Right lobe of liver (tissue), 6 donors: ENCODE measurements at places on chromosomes 16 and 17. TPM values are rescaled to one million over a fixed set of nuclear protein-coding genes. Genes with fewer than 3 reads are reported as not detected.

- no peak overlapping the region for H3K27ac ChIP-seq
- DNase-seq, result no peak
- H3K36me3 ChIP-seq, result no peaks in the 10 kb centered on the region
- H3K4me3 ChIP-seq, result no peak overlapping the region
These were observed 368.8 kb downstream of the SLC39A11 start for GRCh38 chr17:72723711-72724110.

DNA sequence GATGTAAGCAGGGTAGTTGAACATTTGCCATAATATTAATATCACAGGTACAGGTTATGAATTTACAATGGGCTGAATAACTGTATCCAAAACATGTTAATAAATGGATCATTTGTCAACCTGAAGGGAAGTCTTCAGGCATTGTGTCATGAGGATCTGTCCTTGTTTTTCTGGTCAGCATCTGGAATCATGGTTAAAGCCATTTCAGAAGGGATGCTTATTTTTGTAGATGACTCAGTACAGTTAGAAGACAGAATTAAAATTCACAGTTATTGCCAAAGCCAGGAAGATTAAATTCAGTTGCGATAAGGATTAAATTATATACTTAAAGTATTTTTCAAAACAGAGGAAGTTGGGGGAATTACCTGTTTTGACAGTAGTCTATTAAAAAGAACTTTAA, 8.0 kb downstream of the PSMD11 start:
- H3K4me1 ChIP-seq, result no peaks in the 10 kb centered on the region
- no peak overlapping the region for H3K27ac ChIP-seq
- no peak overlapping the region for H3K4me3 ChIP-seq
- H3K27me3 ChIP-seq, result no peaks in the 10 kb centered on the region
- H3K36me3 ChIP-seq, result peaks cover 92% of the 10 kb centered on the region

DNA sequence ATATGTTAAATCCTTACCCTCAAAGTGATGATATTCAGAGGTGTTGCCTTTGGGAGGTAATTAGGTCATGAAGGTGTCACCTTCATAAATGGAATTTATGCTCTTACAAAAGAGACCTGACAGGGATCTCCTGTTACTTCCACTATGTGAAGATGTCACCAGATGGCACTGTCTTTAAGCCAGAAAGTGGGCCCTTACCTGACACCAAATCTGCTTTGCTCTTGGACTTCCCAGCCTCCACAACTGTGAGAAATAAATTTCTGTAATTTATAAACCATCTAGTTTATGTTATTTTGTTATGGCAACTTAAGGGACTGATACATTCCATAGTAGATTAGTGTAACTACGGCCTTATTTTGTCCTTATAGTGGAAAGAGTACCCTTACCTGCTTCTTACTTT, 358.3 kb upstream of the SALL1 start:
- H3K4me1 ChIP-seq, result no peaks in the 10 kb centered on the region
- no peak overlapping the region for H3K27ac ChIP-seq
- H3K36me3 ChIP-seq, result no peaks in the 10 kb centered on the region
- H3K27me3 ChIP-seq, result no peaks in the 10 kb centered on the region
- H3K4me3 ChIP-seq, result no peak overlapping the region

DNA sequence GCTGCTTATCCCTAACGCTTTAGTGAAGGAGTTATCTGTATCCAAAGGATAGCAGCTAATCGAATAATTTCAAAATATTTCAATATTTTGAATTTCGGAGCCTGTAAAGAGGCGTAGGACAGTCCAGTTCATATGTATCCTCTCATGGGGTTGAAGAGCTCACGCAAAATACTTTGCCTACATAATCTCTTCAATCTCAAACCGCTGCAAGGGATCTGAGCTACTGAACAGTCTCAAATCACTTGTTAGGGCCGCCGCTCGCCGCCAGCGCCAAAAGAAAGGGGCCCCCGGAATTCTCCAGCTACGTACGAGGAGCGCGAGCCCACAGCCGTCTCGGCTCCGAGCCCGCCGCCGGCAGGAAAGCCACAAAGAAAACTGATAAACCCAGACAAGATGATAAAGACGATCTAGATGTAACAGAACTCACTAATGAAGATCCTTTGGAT, 601 bp upstream of the RFWD3 start:
- H3K4me3 ChIP-seq, result peak overlapping the region; percentile 68
- no peak for DNase-seq
- H3K27me3 ChIP-seq, result no peaks in the 10 kb centered on the region
- no peaks in the 10 kb centered on the region for H3K4me1 ChIP-seq
- peaks cover 19% of the 10 kb centered on the region for H3K36me3 ChIP-seq

DNA sequence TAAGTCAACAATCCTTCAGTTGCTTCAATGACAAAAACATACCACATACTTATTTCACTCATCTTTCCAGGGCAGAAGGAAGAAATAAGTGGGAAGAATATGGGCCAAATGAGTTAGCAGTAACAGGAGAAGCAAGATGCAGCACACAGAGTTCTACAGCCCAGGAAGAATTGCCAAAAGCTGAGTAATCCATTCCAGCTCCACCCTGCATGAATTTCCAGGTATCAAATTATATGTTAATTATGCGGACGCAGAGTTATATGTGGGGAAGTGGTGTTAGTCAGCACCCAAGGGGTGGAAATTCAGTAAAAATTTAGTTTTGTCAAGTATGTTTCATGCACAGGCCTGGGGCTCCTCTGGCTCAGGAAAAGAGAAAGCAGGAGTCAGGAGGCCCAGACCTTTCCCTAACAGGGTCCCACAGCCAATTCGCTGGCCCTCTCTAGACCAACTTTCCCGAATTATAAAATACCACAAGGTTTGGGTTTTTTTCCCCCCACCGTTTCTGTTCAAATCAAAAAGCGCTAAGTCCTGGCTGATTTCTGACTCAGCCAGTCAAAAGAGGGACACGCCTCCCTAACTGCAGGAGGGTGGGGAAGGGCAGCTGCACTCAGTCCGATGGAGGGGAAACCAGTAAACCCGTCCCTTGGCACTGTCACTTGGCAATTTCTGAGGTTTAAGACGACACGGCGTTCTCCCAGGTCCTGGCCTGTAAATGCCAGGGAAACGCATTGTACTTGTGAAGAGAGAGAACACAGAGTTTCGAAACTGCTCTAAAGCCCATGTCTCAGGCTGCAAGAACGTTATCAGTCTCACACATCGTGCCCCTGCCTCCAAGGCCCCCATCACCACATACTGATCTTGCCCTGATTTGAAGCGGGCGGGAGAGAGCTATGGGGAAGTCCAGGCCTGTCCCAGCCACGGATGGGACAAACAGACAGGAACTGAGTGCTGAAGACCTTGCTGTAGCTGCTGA, 58.1 kb downstream of the ZFHX3 start:
- H3K27ac ChIP-seq, result no peak overlapping the region
- no peaks in the 10 kb centered on the region for H3K27me3 ChIP-seq
- DNase-seq, result no peak
- H3K4me1 ChIP-seq, result no peaks in the 10 kb centered on the region
- H3K4me3 ChIP-seq, result no peak overlapping the region

DNA sequence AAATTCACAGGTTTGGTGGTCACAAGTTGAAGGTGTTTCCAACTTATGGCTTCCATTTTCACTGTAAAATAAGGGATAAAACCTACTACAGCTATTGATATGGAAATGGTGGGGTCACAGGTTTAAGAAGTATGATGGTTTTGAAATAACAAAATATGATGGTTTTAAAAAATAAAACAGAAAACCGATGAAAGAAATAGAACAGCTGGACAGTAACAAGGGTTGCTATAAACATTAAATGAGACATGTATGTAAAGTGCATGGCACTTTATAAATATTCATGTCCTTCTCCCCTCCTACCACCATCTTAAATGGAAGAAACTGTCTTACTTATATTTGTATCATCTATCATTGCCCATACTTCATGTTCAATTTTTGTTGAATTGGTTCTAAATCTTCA, 31.3 kb downstream of the ASPA start:
- no peak overlapping the region for H3K4me3 ChIP-seq
- H3K4me1 ChIP-seq, result no peaks in the 10 kb centered on the region
- H3K27ac ChIP-seq, result no peak overlapping the region
- no peaks in the 10 kb centered on the region for H3K27me3 ChIP-seq
- H3K36me3 ChIP-seq, result no peaks in the 10 kb centered on the region

DNA sequence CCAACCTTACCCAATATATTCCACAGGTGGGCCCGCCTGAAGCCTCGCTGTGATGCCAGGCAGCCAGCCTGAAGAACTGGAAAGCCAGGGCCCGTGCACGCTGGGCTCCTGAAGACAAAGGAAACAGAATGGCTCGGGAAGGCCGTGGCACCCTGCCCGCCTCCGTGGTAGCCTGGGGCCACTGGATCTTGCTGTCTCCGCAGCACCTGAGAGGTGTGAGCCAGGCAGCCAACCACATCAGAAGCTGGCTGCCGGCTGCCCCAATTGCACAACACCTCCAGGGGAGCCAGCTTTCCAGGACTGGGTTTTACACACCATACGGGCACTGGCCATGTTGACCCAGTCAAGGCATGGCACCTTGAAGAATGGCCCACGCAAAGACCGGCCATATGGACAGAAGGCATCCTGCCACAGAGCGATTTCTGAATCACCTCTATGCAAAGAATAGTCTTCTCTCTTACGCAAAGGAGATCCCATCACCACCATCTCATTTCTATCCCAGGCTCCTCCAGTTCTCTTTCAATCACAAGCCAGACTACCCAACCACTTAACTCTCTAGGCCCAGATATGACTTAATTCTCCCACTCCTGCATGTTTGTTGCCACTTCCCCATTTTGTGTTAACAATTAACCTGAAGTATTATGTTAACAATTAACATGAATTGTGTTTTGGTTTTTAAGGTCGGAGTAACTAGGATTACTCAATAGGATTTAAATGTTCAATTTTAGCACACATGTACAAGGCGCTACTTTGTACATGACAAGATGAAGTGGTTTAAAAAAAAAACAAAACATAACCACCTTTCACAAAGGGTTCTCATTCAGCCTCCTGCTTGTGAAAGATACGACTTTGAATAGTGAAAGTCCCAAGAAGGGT, 32.1 kb downstream of the ZFHX3 start:
- H3K4me3 ChIP-seq, result no peak overlapping the region
- peaks cover 12% of the 10 kb centered on the region for H3K4me1 ChIP-seq
- peak; percentile 73 for DNase-seq
- H3K27ac ChIP-seq, result peak overlapping the region; percentile 57

GRCh38 chr16:70648606-70649005, 2.2 kb downstream of the IL34 start:
- no peak overlapping the region for H3K4me3 ChIP-seq
- DNase-seq, result no peak
- H3K27ac ChIP-seq, result no peak overlapping the region
- H3K4me1 ChIP-seq, result peaks cover 1% of the 10 kb centered on the region
- H3K36me3 ChIP-seq, result no peaks in the 10 kb centered on the region

DNA sequence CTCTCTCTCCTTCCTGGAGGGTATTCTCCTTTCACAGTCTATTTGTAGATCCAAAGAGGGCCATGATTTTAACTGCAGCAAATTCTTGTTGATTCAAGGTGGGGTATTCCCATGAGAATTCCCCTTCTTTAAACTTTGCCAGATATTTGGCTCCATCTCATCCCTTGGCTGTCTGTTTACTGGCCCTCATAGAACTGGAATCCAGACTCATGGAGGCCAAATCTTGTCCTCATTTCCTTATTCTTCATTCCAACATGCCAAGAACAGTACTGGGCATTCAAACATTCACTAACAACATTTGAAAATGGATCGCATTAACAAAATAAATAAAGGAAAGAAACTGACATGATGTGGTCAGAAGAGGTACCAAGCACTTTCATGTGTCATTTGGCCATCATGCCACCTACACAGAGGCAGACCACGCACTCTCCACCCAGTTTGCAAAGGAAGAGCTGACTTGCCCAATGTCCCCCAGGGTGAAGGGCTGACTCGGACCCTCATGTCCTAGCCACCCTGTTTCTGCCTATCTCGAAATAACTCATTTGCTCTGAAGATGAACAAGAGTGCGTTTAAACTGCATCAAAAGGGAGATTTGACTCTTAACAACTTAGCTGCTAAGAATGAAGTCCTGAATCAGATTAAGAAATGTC, 23.1 kb upstream of the SLC35B1 start:
- peaks cover 14% of the 10 kb centered on the region for H3K4me1 ChIP-seq
- peak overlapping the region; percentile 60 for H3K27ac ChIP-seq
- no peak for DNase-seq
- H3K27me3 ChIP-seq, result no peaks in the 10 kb centered on the region
- no peaks in the 10 kb centered on the region for H3K36me3 ChIP-seq
- no peak overlapping the region for H3K4me3 ChIP-seq

- no peaks in the 10 kb centered on the region for H3K4me1 ChIP-seq
- no peak overlapping the region for H3K4me3 ChIP-seq
- no peak overlapping the region for H3K27ac ChIP-seq
- H3K27me3 ChIP-seq, result no peaks in the 10 kb centered on the region
These were observed 142.0 kb downstream of the CPPED1 start for GRCh38 chr16:12661656-12662172.

DNA sequence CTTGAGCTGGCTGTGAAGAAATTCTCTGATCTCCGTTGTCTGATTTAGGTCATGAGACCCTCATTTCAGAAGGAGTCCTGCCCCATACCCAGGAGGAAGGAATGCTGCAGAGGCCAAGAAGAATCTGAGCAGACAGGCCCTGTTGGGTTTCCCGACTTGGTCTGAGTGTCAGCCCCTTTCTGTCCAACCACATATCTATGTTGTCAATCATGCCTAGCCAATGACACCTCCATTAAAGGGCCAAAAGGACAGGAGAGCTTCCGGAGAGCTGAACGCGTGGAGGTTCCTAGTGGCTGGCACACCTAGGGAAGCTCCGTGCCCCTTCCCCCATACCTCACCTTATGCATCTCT, 37.8 kb downstream of the PIMREG start:
- H3K36me3 ChIP-seq, result no peaks in the 10 kb centered on the region
- no peak overlapping the region for H3K27ac ChIP-seq
- no peaks in the 10 kb centered on the region for H3K27me3 ChIP-seq
- H3K4me1 ChIP-seq, result no peaks in the 10 kb centered on the region
- DNase-seq, result no peak

DNA sequence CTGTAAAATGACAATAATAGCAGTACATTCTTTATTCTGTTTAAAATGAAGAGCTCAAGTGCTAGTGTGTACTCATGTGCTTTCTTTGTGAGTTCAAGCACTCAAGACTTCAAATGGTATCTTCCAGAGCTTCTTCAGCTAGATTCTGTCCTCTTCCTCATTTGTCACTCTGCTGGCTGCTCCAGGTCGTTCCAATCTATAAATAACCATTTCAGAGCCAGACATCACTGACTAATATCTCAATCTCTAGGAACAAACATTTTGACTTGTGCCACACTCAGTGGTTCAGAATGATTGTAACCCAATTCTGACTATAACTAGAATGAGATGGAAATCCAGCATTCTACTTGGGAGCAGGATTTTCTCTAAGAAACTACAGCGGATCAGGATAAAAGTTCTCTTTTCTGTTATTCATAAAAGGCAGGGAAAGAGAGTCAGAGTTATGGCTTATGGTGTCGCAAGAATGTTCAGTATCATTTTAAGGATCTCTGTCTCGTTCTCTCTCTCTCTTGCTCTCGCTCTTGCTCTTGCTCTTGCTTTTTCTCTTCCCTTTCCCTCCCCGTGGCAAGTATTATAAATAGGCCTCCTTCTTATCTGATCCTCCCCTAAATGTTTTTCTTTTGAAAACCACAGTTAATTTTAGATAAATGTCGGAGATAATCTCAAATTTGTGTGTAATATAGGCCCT, 116.3 kb upstream of the MAF start:
- no peak for DNase-seq
- H3K27ac ChIP-seq, result no peak overlapping the region
- H3K4me1 ChIP-seq, result no peaks in the 10 kb centered on the region
- H3K27me3 ChIP-seq, result no peaks in the 10 kb centered on the region
- no peak overlapping the region for H3K4me3 ChIP-seq

Gene MT1M
- 101 TPM for total RNA-seq

Gene SPIRE2
- 6.3 TPM for total RNA-seq

Gene GNPTG
- 62.5 TPM for total RNA-seq

Gene VAT1L
- 0.51 TPM for total RNA-seq

Gene CIBAR2
- not detected for total RNA-seq

Gene MPV17L
- total RNA-seq, result 17.6 TPM

Gene HSD17B1
- total RNA-seq, result 1.1 TPM

Gene TBC1D3I
- total RNA-seq, result not detected

Gene SEPTIN12
- not detected for total RNA-seq

Gene LDAF1
- 1.5 TPM for total RNA-seq

Gene RNU2-1
- 4,314 TPM for total RNA-seq
